ENCODE measurements at places on chromosomes 11 and 22.

- peak; percentile 83 for DNase-seq
Observed at GRCh38 chr11:119416606-119417580, 6.1 kb downstream of the THY1 start.

DNA sequence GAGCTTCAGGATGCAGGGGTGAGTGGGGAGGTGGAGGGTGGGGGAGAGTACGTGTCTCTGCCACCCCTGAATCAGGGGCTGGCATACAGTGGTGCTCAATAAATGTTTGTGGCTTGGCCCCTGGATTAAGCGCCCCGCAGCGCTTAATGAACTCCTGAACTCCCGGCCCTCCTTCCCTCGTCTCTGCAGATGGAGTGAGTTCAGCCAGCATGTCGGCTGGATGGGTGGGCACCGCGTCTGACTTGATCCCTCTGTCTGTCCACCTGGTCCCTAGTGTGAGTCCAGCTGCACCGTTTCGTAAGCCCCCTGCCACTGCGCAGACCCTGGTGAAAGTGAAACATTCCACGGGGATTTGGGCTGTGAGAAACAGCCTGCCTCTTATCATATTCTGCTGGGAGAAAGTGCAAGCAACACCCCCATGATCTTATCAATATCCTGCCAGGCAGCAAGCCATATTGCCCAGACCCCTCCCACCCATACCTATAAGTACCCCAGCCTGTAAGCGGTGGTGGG, 12.0 kb upstream of the MRGPRD start:
- no peak for DNase-seq

DNA sequence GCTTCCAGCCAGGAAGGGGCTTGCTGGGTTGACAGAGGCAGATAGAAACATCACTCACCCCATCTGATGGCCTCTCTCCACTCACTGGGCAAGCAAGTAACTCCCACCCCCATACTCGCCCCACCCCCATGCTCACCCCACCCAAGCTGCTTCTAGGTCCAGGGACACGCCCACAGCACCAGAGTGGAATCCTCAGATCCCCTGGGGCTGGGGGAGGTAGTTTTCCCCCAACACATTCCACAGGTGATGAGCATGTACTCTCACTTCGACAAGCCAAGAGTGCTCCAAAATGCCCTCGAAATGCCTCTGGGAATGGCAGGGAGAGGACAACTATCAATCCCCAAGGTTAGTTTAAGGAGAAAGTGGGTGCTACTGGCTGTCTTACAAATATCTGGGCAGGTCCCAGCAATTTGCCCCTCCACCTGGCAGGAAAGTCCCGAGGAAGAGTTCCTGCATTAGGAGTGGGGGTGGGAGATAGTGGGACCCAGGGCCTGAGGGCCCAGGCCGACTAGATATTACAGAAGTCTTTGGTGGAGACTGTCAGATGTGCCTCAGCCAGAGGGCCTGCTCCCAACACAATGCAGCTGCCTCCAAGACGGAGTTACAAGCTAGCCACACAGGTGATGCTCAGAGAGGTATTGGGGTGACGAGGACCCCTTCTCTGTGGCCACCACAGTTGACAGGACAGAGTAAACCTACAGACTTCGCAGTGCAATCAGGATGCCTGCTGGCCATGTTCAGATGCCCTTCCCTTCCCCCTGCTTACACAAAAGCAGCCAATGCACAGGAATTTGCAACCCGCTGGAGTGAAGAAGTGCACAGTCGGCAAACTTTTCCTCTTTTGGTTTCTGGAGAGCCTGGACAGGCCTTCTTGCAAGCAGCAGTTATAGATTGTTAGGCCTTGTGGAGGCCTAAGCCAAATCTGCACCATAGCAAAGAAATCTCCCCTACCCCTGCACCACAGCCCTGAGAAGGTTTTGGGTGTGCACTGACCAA, 2.9 kb upstream of the LMO1 start:
- DNase-seq, result no peak

GRCh38 chr22:26325641-26326040, 103.4 kb upstream of the ASPHD2 start:
- DNase-seq, result no peak

GRCh38 chr11:35798423-35798822, 135.8 kb downstream of the TRIM44 start:
- peak; percentile 44 for DNase-seq

DNA sequence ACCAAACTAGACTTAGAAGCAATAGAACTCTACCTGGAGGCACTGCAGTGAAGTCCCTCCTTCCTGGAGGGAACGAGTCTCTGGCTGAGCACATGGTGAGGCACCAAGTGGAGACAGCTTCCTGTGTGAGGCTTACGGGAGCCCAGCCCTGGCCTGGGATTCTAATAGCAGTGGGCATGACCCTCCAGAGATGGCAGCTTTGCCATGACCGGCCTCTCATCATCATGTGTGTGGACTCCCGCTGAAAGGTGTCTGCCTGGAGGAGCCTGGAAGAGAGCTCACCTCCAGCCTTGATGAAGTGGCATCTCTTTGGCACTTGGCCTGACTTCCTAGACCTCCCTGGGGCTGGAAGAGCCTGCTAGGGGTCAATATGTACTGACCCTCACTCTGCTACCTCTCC, 8.0 kb downstream of the DGAT2 start:
- no peak for DNase-seq

GRCh38 chr11:2512431-2513407, 67.9 kb downstream of the KCNQ1 start:
- no peak for DNase-seq

DNA sequence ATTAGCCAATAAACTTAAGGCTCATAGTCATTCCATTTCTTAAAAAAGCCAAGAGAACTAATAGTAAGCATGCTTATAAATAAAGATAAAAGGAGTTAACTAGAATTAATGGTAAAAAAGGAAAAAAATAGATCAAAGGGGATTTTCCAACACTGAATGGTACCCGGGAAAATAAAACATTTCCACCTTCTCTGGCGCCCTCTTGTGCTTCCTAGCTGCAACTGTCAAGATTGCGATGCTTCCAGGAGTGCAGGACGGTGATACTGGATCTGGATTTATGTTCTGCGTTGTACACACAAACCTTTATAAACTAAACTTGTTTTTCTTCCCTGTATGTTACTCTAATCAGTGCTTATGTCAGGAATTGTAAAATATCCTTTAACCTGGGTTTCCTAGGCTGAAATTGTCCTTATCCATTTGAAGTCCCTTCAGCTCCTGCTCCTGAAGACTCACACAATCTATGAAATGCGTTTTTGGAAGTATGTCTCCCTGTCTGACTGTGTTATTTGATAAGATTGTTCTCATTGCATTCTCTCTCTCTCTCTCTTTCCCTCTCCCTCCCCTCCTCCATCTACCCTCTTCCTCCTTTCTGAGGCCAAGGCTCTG, 9.6 kb upstream of the HTATIP2 start:
- DNase-seq, result peak; percentile 42

GRCh38 chr11:95711162-95711944, 78.2 kb downstream of the FAM76B start:
- DNase-seq, result no peak

DNA sequence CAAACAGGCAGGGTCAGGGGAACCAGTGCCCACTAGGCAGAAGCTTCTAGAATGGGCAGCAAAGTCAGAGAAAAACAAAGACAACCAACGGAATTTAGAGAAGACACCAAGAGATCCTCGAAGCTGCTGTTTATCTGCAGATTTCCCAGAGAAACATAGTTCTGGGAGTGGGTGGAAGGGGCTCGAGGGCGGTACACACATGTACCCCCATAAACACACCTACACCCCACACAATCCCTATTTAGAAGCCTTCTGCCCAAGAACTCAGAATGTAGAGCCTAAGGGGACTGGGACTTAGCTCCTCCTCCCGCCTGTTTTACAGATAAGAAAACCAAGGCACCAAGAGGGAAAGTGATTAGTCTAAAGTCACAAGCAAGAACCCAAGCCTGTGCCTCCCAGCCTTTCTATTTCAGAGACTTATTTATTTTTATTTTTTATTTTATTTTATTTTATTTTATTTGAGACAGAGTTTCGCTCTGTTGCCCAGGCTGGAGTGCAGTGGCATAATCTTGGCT, 6.4 kb downstream of the NPTXR start:
- no peak for DNase-seq

- DNase-seq, result no peak
Observed at GRCh38 chr11:103994094-103994493, 42.3 kb upstream of the DDI1 start.

GRCh38 chr11:111540114-111540936, at the start of gene LAYN:
LAYN (plus strand) TSS chr11:111540720; CDS start chr11:111540844, 124 bp downstream.
- peak; percentile 83 for DNase-seq

- no peak for DNase-seq
Observed at GRCh38 chr22:19260194-19260593, 31.3 kb downstream of the CLTCL1 start.

DNA sequence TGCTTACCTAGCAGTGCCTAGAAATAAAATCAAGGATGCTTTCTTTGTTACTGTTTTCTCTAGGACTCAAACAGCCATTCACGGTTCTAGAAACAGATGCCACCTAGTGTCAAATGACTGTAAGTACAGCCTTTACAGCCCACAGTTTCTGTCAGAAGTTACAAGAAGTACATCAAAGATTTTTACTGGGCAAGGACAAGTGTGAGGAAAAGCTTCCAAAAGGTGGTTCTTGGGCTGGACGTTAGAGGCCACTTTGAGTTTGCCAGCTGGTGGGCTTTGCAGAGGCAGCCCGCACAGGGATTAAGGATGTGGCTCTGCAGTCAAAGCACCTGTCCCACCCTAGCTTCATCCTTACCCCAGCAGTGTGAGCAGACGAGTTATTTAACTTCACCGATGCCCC, 6.9 kb downstream of the KMT5B start:
- DNase-seq, result peak; percentile 60

DNA sequence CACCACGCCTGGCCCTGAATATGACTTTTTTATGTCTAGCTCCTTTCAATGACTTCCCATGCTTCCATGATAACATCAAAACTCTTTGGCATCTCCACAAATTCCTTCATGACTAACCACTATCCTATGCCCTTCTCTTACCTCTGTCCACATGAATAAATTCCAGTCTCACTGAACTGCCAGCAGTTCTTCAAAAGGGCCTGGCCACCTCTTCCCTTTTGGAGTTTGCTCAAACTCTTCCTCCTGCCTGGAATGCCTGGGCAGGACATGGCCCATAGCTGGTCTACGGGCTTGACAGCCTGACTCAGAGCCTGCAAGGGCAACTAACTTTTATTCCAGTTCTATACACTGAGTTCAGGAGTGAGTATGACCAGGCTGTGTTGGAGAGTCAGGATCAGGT, 41.8 kb upstream of the ZBTB16 start:
- peak; percentile 18 for DNase-seq

DNA sequence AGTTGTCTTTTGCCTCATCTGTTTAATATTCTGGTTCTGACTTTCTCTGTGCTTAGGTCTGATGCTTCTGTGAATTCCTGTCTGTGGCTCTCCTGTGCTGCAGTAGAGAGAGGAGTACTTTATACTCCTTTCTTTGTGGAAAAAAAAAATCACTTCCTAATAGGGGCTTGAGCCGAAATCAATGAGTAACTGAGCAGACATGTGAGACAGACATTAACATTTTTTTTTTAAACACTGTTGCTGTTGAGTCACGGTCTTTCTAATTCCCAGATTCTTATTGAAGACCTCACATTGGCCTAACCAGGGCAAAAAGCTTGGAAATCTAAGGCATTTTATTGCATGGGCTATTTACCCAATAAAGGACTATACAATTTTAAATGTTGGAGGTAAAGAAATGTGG, 86.1 kb downstream of the GRM5 start:
- peak; percentile 61 for DNase-seq

- DNase-seq, result peak; percentile 84
Observed at GRCh38 chr11:102287964-102288724, 29.1 kb upstream of the BIRC3 start.

GRCh38 chr11:126410649-126411048, 55.2 kb downstream of the ST3GAL4 start:
- no peak for DNase-seq

DNA sequence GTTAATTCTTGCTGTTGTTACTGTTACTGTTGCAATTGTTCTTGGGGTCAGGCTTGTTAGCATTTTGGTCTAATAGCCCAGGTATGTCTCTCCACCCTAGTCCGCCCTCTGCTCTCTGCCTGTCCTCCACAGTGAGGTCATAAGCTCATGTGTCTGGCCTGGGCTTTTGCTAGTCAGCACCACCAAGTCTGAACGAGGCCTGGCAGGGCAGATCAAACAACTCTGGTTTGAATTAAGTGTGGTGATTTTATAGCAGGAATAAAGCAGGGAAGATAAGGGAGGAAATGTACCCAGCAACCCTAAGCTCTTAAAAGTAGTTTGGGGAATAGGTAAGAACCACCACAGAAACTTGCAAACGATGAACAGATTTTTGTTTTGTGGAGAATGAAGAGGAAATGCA, 98.7 kb downstream of the ABTB2 start:
- DNase-seq, result no peak

DNA sequence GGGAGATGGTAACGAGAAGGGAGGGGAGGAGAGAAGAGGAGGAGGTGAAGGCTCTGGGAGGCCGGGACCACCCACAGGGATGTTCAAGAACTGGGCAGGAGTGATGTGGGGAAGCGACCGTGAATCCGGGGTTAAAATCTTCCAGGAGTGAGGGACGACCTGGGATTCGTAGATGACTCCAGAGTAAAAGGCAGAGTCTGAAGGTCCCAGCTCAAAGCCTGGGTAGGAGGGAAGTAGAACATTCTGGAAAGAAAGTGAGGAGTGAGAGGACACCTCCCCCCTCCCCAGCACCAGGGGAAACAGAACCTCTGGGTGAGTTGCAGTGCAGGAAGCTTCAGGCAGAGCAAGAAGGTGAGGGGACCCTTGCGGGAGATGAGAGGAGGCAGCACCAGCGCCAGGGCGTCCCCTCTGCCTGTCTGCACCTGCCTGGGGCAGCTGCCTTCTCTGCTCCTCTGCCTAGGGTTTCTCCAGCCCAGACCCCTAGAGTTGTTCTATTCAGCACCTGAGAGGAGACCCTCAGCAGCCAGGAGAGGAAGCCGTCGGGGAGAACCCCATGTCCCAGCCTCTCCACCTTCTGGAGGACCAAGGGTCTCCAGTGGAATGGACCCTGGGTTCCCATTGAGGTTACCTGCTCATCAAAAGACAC, 49.7 kb downstream of the LINC01488 start:
- DNase-seq, result no peak

- DNase-seq, result no peak
Observed at GRCh38 chr11:112724496-112724790, 236.8 kb upstream of the NCAM1 start.

- DNase-seq, result no peak
Observed at GRCh38 chr11:11268119-11268518, 84.9 kb downstream of the CSNK2A3 start.

DNA sequence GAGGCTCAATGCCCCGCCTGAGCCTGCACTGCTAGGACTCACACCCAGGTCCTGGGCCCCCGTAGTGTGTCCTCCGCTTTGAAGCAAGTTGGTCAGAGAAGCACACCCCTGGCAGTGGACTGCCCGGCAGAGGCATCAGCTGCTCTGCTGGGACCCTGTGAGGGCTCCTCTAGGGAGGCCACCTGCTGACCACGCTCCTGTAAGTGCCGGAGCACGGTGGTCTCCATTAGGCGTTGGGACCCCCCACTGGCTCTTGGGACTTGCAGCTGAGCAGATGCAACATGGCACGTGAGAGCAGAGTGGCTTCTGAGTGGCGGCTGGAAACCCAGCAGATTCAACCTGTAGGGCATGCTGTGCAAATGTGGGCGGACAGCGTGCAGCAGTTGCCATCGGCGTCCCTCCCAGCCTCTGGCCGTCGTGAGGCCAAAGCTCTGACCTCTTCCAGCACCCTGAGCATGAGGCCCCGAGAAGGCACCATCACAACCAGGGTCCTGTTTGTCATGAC, 16.9 kb downstream of the MRGPRG start:
- no peak for DNase-seq

- DNase-seq, result no peak
Observed at GRCh38 chr11:130840679-130841078, 75.6 kb downstream of the SNX19 start.

GRCh38 chr11:122393209-122393860, 262.2 kb upstream of the UBASH3B start:
- no peak for DNase-seq

- peak; percentile 34 for DNase-seq
Observed at GRCh38 chr11:62574363-62575071, 826 bp upstream of the EEF1G start.

All from EL (cell line).